Cortex of kidney (tissue), 1 donor: ENCODE measurements at places on chromosomes 2 and 18.

DNA sequence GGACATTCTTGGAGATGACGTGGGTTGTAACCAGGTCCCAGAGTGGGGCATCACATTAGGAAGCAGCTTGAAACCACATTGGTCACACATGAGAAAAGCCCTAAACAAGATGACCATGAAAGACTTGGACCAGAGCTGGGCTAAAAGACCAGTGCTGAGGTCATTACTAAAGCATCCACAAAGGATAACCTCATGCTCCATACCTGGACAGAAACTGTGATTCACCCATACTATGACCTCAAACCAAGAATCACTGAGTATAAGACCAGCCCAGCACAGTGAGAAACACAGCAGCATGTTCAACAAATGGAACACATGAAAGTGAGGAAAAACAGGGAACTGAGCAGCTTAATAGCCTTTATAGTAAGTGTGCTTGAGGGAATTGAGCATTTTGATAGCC is 635.5 kb upstream of the NETO1 start:
- DNase-seq, result no peak

DNA sequence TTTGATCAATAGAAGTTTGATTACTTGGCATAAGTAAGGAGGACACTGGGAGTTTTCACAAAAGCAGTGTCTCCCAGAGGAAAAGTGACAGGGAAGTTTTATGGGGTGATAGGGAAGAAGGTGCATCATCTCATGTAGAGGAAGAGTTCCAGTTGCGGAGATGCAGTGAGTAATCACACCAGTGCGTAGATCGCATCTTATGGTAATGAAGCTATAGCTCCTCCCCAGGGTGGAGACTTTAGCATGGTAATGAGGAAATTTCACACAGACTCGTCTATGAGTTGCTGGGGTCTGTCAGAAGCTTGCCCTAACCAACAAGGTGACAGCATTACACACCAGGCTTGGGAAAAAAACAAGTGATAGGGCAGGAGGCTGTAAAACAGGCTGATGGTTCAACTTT is 49.0 kb downstream of the KYNU start:
- DNase-seq, result no peak

DNA sequence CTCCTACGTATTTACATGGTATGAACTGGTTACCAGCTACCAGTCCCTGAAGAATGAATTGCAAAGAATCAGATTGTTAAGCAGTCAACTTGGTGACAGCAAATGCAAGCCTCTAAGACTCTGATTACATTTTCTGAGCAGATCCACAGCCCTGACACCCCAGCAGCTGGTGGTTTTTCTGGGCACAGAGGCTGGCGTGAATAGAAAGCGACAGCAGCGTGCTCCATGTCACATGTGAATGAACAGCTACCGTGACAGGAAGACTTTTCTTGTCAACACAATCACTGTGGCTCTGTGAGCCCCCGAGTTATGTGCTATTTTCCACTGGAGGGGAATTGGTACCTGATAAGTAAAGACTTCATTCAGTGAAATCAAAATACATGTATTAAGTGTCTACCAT is 93.2 kb upstream of the CBLN2 start:
- no peak for DNase-seq

DNA sequence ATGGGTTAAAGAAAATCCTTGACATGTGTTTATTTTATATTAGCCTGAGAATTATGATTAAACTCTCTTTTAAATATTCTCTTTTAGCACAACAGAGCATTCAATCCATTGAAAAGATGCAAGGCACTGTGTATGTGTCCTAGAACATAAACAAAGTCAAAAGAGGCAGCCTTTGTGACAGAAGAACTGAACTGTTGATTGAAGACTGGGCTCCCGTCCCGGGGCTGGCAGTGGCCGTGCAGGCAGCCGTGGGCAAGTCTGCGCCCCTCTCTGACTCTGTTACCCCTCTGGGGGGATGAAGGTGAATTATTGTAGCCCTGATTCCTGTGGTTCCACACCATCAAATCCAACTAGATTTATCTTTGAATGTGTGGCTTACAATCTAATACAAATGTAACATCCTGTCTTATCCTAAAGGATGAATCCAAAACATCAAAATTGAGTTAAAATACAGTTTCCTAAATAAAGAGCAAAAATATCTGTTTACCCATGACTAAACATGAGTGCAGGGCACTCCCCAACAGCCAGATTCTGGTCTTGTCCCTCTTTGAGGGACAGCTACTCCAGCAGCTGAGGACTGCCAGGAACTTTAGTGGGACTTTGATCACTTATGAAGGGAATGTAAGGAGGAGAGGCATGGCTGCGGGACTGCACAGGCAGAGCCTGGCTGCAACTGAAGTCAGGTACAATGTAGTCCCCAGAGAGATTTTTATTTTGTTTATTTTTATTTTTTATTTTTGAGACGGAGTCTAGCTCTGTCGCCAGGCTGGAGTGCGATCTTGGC is 37.3 kb upstream of the SH3BP4 start:
- no peak for DNase-seq

- no peak for DNase-seq
These were observed 313.9 kb downstream of the GBX2 start for GRCh38 chr2:235854276-235854675.

DNA sequence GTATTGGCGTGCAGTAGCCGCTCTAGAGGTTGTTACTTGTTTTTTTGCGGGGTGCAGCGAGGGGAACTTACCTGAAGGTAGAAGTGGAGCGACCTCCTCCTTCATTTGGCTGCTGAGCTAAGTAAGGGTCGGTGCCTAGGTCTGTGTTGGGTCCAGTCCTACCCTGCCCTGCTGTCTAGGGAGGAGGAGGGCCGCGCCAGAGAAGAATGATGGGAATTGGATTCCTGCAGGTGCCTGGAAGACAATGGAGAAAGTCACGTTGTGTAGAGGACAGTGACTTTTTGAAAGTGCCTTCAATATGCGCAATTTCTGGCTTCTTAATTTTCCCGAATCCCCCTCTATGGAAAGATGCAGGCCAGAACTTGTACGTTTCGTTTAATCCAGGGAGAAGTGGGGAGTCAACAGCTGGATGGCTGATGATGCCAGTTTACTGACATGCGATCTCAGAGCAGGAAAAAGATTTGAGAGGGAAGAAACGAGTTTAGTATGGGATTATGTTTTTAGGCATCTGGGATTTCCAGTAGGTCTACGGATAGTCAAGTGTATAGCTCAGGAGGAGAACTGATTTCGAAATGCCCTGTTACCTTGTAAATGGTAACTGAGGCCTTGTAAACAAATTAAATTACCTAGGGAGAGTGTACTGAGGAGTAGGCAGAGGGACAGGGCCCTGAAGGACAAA is 653 bp downstream of the MRPS9 start:
- no peak for DNase-seq

- DNase-seq, result no peak
These were observed 620.4 kb downstream of the XIRP2 start for GRCh38 chr2:167508709-167509108.

DNA sequence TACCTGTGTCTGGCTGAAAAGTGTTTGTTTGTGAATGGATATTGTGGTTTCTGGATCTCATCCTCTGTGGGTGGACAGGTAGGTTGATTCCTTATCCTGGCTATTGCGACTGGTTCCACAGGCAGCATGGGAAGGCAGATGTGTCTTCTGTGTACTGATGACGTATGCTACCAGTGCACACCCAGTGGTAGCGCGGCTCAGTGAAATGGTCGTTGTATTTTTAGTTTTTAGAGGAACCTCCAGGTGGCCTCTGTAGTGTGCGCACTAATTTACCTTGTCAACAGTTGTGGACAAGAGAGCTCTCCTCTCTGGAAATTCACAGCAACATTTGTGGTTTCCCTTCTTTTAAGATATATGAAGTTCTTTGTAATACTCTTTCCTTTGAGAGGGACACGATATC is 52.5 kb downstream of the CCDC74A start:
- no peak for DNase-seq

GRCh38 chr2:12267042-12267441 is 449.7 kb upstream of the TRIB2 start:
- DNase-seq, result no peak

DNA sequence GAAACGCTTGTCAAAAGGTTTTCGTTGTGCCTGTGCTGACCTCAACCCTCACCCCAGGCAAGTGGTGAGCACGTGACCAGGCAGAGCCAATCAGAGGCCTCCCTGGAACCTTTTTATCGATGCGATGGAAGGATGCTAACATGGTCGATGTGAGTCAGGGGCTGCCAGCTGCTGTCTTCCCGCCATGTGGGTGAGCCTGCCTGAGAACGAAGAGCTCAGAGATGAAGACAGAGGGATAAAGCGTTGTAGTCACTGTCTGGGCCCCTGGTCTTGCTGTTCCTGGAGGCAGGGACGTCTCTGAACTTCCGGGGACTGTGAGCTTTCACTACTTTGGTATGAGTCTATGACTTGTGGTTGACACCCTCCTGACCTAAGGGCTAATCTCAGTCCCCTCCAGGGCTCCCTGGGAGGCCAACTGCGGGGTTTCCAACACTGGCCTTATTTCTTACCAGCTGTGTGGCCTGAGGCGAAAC is 18.6 kb downstream of the DNMT3A start:
- DNase-seq, result no peak

GRCh38 chr18:9057646-9058045 is 44.9 kb upstream of the NDUFV2 start:
- DNase-seq, result no peak

- DNase-seq, result no peak
These were observed 43.2 kb downstream of the TSHZ1 start for GRCh38 chr18:75253784-75254183.

GRCh38 chr2:53455094-53455493 is 312.5 kb upstream of the CHAC2 start:
- no peak for DNase-seq

GRCh38 chr2:229370509-229370908 is 99.4 kb upstream of the PID1 start:
- DNase-seq, result no peak

- DNase-seq, result no peak
These were observed 22.1 kb downstream of the ACADL start for GRCh38 chr2:210203147-210203546.

GRCh38 chr2:104690255-104690984 is 163.5 kb upstream of the POU3F3 start:
- no peak for DNase-seq

- DNase-seq, result no peak
These were observed 110.0 kb upstream of the ETAA1 start for GRCh38 chr2:67286981-67287759.

- DNase-seq, result no peak
These were observed 17.0 kb downstream of the COL4A4 start for GRCh38 chr2:227147023-227147422.

DNA sequence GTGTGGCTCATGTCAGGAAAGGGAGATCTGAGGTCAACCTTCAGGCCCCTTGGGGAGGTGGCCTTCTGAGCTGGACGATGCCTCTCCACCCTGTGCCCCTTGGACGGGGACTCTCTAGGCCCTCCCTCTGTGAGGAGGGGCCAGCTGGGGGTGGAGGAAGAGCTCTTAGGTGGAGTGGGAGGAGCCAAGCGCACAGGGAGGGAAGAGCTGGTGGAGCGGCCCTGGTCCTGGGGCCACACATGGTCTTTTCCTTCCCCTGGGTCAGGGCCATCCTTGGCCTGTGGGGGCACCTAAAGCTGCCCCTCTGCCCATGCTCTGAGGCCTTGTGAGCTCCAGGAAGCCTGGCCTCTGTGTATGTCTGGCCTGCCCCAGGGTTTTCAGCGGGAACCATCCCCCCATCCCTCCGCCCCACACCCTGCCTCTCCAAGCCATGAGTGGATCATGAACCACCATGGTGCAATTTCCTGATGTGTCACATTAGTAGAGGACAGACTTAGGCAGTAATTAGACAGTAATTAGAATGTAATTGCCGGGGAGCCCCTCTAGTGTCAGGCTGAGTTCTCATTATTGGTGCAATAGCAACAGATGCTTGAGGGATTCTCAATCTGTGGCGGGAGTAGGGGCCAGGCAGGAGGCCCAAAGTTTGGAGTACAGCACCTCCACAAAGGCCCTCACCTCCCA is 63.0 kb downstream of the GLI2 start:
- DNase-seq, result no peak

DNA sequence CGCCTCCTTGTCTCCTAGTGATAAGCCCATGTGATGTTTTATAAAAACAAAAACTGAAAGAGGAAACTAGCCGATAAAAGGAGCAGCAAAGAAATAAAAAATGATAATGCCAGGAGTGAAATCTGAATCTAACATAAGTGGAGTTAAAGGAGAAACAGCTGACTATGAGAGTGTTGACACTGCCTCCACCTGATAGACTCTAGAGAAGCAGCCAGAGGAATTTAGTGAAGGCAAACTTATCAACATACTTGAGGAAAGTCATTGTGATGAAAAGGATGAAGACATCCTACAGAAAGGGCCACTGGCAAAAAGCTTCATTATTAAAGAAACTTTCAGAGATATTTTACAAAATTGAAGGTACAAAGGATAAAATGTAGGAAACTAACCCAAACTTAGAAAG is 1.9 kb downstream of the M1AP start:
- DNase-seq, result no peak

GRCh38 chr18:50649821-50650220 is 89.9 kb downstream of the MAPK4 start:
- DNase-seq, result no peak

DNA sequence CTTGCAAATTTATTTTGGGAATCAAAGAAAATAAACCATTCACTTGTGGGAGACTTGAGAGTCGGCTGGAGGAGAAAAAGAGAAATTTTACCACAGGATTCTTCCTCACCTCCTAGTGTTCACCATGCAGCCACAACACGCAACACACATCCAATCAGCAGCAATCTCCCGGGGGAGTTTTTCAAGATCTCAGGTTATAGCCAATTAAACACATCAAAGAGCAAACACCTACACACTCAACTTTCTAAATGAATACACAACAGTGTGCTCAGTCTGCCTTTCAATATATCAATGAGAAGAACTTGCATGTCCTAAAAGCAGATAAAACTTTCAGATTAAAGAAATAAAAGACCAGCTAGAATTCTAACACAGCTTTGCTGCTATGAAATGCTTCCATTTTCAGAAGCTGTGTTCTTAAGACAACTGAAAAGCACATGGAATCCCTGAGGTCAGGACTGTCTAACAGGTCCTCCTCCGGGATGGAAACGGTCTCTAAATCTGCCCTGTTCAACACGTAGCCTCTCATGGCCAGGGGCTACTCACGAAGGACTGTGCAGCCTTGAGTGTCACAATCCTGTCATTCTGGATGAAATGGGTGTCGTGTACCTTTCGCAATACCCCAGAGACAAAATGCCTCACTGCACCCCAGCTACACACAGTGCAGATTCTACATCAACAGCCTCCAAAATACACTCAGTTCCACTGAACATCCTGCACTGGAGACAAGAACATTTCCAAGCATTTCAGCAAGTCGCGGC is 84.2 kb downstream of the ZNF516 start:
- no peak for DNase-seq
